Suprapubic skin (tissue), 4 donors: ENCODE measurements at places on chromosomes 1 and 21. TPM values are rescaled to one million over a fixed set of nuclear protein-coding genes. Genes with fewer than 3 reads are reported as not detected.

Gene CFAP74
- not detected for total RNA-seq

Gene NMNAT2
- 0.81 TPM for total RNA-seq

Gene PPIAL4G
- not detected for total RNA-seq

GRCh38 chr21:35291034-35291433 lies 241.9 kb upstream of the RUNX1 start:
- H3K36me3 ChIP-seq, result no peaks in the 10 kb centered on the region
- H3K4me1 ChIP-seq, result peaks cover 15% of the 10 kb centered on the region
- H3K27me3 ChIP-seq, result no peaks in the 10 kb centered on the region
- H3K4me3 ChIP-seq, result no peak overlapping the region

Gene SV2A
- 1.3 TPM for total RNA-seq

Gene HCRTR1
- not detected for total RNA-seq

GRCh38 chr1:84957966-84958365 lies 38.9 kb downstream of the MCOLN2 start:
- no peak for DNase-seq
- H3K36me3 ChIP-seq, result no peaks in the 10 kb centered on the region
- H3K27me3 ChIP-seq, result no peaks in the 10 kb centered on the region
- no peaks in the 10 kb centered on the region for H3K4me1 ChIP-seq
